Stimulated activated CD8-positive, alpha-beta memory T cell treated with anti-CD3 and anti-CD28 coated beads, Interleukin-7, amount 100 ng/mL, for 1 hour (primary cell): ENCODE measurements at places on chromosomes 5 and 9.

DNA sequence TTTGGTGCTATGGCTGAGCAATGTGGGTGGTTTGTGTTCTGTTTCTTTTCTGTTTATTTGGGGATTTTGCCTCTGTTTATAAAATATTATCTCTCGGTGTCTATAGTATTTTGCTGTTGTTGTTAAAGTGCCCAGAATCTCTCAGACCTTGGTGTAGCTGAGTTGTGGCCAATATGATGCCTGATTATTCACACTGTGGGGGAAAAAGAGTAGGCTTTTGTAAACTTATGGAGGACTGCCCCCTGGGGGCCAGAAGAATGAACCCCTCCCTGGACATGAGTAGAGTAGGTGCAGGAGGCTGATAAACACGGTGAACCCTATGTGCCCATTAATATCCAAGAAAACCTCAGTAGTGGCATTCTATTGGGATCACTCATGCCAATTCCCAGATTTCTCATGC, 49.0 kb upstream of the DPYSL3 start:
- DNase-seq: no peak

- DNase-seq: no peak
These were observed 258.6 kb downstream of the TLE1 start for GRCh38 chr9:81430727-81431126.

DNA sequence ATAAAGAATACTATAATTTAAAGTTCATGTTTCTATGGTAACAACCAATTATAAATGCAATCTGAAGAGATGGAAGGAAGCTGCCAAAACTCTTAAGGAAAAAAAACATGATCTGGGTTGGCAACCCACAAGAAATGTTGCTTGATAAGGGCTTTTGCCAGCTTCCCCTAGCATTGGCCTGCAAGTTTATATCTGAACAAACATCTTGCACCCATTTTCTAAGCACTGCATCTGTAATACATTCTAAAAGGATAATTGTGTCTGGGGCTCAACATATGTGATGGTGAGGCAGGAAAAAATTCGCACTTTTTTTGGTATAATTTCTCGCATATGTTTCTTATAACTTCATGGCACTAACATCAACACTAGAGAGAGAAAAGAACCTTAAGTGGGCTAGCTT, 276.4 kb downstream of the FBXL7 start:
- DNase-seq: no peak

DNA sequence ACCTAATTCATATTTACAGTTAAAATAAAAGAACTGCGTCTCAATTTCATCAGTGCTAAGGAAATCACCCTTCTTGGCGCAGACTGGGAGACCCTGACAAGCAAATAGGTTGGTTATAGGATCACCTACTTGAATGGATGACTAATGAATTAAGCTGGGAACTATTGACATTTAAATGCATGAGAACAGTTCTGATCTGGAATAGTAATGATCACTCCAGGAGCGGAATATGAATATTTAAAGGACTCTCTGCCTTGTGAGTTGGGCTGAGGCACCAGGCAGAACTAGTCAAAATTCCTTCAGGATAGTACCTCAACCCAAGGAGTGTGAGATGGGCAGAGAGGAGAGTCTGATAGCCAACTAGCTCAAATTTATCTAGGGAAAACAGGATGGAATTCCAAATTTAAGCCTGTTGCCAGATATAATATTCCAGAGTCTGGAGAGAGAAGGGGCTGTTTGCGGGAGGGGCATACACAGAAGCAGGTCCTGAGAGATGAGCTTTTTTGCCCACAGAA, 364.4 kb downstream of the CSNK1G3 start:
- DNase-seq: no peak

DNA sequence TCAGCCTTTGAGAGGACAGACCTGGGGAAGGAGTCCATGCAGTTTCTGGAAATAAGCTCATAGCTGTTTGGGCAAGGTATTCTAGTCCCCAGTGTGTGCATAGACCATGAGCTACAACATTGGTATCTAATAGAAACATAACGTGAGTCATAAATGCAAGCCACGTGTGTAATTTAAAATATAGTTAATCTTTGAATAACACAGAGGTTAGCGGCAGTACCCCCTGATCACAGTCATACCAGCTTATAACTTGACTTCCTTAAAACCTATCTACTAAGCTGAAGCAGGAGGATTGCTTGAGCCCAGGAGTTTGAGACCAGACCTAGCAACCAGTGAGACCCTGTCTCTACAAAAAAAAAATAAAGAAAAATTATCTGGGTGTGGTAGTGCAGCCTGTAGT, 46.4 kb upstream of the CPEB4 start:
- DNase-seq: no peak

- no peak for DNase-seq
These were observed 102.0 kb downstream of the AGTPBP1 start for GRCh38 chr9:85639675-85640186.

DNA sequence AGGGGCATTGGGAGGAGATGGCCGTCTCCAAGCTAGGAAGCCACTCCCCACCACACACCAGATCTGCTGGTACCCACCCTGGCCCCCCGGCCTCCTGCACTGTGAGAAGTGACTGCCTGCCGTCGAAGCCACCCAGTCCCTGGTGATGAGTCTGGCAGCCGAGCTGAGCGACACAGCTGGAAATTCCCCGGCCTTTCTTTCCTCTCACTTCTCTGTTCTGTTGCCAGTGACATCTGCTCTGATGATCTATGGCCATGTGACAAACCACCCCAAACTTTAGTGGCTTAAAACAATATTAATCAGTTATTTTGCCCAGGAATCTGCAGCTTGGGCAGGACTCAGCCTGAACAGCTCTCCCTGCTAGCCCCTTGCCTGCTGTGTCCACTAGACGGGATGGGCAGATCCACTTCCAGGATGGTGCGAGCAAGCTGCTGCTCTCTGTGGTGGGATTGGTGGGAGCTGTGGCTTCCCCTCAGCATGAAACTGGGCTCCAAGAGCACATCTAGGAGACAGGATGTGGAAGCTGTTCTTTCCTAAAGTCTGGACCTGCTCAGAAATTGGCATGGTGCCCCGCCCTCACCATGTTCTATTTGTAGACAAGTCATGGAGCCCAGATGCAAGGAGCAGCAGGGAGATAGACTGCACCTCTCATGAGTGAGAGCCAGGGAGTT, 211.2 kb downstream of the GADD45G start:
- no peak for DNase-seq

DNA sequence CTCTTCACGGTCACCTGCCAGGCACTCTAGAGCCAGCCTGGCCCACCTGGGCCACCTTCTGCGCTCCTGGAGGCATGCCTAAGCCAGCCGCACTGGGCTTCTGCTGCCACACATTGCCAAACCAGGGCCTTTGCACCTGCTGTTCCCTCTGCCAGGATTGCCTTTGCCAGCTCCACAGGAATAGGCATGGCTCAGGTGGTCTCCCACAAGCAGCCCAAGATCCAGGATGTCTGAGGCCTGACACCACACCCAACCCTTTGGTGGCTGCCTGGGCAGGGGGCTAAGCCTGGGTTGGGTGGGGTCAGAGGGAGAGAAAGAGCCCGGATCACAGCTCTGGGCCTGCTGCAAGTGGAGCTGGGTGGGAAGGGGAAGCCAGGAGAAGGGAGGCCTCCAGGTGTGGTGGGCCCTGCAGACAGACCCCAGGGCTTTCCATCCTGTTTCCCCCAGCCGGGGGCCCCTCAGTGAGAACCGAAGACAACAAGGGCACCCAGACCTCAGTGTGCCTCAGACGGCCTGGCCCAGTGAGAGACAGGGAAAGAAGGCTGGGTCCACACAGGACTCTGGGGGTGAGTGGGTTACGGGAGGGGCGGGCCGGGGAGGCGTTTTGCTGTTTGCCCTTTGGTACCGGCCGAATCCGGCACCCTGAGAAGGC, 672 bp upstream of the SUSD3 start:
- no peak for DNase-seq

DNA sequence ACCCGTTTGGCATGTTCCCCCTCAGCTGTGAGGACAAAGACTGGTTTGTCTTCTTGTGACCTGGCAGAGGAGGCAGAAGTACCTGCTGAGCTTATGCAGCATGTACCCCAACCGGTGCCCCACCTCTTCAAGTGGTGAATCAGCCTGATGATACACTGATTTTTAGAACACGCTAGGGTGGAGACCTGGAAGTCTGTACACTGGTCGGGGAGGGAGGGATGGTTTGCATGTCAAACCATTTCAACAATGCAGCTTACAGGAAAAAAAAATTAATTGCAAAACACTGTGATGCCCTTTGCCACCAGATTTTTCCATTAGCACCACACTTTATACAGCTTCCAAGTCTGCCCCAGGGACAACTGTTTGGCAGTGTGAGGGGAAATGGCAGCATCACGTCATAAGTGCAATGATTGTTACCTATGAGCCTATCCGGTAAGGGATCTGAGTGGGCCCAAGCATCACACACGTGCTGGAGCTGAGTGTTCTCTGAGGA, 155.1 kb upstream of the DMRT1 start:
- no peak for DNase-seq
